Jurkat, Clone E6-1 (cell line): ENCODE measurements at places on chromosomes 4 and X.

GRCh38 chr4:152665691-152666395, 14.0 kb downstream of the TMEM154 start:
- DNase-seq = no peak

DNA sequence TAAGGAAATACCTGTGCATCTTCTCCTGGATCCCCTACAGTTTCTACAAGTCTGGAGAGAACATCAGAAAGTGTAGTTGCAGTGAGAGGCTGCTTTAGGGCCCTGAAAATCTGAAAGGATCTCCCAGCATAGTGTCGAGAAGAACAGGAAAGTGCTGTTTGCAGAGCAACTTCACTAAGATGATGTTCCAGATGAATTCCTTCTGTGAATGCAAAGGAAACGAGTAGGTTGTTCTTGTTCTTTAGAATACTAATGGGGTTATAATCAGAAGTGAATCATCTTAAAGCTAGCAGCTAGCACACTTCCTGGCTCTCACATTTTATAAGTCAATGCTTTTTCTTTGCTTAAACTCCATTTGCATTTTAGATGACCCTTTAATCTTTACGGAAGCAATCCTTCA, 53.7 kb downstream of the ZAR1 start:
- no peak for DNase-seq

- no peak for DNase-seq
These were observed 112.2 kb downstream of the BCOR start for GRCh38 chrX:39985551-39985950.

- no peak for DNase-seq
These were observed 30.8 kb upstream of the ANXA3 start for GRCh38 chr4:78520808-78521226.

- DNase-seq = no peak
These were observed 115.0 kb downstream of the PJA1 start for GRCh38 chrX:69050051-69050765.

- no peak for DNase-seq
These were observed 310.4 kb downstream of the SPRY1 start for GRCh38 chr4:123706973-123707372.

DNA sequence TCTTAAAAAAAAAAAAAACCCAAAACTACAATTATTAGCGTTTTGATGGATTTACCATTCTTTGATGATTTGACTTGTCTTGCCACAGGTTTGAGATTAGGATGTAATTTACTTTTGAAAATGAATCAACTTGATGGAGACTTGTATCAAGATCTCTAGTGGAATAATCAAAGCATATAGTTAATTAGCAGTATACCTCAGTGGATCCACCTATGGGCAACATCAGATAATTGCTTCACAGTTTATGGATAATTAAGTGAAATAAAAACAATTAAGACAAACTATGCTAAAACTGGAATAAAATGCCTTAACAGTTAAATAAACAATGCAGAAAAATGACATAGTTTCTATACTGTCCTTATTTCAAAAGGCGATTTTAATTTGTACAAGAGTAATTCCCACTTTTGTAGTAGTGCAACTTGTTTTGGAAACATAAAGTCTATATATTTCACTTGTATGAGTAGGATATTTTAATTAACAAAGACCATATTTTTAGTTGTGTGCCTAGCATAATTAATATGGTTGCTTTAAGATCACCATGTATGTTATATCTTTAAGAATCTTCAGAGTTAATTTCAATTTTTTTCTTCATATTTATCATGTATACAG, 4.2 kb downstream of the CPEB2 start:
- DNase-seq = peak; percentile 12

GRCh38 chr4:98689507-98690174, 31.2 kb upstream of the TSPAN5 start:
- peak; percentile 65 for DNase-seq

GRCh38 chrX:9312922-9313867, 151.7 kb upstream of the TBL1X start:
- DNase-seq = peak; percentile 51

DNA sequence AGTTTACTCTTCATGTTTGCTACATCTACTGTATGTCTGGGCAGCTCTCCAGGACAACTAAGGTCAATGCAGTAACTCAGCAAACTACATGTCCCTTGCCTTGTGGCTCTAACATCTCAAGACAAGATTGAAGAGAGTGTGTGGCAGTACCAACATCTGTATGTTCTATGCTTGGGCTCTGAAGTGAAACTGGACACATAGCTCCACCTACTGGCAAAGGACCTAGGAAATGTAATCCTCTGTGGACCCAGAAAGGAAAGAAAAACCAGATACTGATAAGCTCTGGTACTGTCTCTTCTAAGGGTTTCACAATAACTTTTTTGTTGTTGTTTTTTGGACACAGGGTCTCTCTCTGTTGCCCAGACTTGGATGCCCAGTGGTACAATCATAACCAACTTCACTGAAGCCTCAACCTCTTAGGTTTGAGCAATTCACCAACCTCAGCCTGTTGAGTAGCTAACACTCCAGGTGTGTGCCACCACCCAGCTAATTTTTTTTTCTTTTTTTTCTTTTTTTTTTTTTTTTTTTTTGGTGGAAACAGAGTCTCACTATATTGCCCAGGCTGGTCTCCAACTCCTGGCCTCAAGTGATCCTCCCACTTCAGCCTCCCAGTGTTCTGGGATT, 64.1 kb downstream of the QDPR start:
- peak; percentile 57 for DNase-seq

DNA sequence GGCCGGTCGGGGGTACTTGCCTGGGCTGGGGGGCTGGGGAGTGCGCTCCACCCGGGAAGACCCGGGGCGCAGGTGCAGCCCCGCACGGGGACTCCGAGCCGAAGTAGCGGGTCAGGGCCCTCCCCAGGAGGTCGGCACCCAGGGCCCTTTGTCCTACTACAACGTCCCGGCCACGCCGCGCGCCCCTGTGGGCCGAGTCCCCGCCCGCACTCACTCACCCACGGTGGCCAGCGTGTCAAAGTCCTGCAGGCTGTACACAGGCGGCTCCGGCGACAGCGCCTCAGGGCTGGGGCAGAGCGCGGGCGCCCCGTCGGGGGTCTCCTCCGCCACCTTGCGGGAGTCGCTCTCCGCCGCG, 602 bp downstream of the PRKX start:
- DNase-seq = no peak

- no peak for DNase-seq
These were observed 61.3 kb downstream of the CLNK start for GRCh38 chr4:10623241-10623640.

DNA sequence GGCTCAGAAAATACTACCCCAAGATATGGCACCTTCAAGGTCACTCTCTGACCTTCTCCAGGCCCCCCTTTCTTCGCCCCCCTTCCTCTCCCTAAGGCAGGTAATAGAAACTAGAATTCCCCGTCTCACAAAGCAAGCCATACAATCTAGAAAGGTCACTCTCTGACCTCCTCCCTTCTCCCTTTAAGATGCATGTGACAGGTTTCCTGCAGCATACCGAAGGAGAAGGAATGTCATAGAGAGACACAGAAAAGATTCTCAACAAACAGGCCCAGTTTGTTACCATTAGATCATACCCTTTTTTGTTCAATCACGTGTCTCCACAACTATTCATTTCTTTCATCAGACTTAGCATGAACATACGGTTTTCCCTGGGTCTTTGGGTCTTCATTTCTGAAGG, 51.2 kb upstream of the RBMXL3 start:
- no peak for DNase-seq

- DNase-seq = no peak
These were observed 227.4 kb upstream of the CXorf51B start for GRCh38 chrX:146581981-146582712.

DNA sequence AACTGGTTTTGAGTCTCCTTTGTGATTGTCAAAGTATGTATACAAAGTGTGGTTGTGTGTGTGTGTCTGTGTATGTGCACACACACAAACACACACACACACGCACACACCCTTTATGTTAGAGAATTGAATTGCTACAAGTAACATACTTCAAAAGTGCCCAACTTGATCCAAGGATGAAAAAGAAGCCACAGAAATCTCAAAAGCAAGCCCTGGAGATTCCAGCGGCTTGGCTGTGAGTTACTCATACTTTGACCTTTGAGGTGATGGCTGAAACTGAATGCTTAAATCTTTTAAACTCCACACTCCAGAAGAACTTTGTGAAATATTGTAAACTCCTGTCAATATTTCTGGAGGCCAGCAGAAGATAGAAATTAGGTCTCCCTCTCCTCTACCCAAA, 168.4 kb upstream of the NRK start:
- no peak for DNase-seq

DNA sequence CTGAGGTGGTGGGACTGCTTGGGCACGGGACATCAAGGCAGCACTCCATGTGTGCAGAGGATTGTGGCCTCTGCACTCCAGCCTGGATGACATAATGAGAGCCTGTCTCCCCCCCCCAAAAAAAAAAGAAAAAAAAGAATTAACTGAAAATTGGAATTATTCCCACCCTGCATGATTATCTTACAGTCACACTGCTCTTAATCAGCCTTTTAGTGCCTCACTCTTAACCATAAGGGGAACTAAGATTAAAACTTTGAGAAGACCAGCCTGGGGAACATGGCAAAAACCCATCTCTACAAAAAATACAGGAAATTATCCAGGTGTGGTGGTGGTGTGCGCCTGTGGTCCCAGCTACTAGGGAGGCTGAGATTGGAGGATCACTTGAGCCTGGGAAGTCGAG, 94.6 kb downstream of the UBE2K start:
- no peak for DNase-seq

GRCh38 chr4:171876636-171877035, 63.4 kb downstream of the GALNTL6 start:
- DNase-seq = no peak

DNA sequence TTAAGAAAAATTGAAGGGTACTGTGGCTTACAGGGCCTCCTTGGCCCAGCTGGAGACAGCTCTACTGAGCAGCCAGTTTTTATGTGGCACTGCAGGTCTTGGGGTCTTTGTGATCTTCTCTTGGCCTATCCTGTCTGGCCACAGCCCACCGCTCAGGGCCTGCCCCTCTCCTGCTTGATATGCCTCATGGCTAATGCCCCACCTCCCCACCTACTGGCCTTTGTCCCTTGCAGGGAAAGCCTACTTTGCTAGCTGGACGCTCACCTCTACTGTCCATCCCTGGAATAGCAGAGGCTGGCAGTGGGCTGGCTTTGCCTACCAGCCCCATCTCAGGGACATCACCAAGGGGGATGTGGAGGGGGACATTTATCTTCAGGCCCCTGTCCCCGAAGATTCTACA, 134.1 kb downstream of the PJA1 start:
- DNase-seq = no peak

DNA sequence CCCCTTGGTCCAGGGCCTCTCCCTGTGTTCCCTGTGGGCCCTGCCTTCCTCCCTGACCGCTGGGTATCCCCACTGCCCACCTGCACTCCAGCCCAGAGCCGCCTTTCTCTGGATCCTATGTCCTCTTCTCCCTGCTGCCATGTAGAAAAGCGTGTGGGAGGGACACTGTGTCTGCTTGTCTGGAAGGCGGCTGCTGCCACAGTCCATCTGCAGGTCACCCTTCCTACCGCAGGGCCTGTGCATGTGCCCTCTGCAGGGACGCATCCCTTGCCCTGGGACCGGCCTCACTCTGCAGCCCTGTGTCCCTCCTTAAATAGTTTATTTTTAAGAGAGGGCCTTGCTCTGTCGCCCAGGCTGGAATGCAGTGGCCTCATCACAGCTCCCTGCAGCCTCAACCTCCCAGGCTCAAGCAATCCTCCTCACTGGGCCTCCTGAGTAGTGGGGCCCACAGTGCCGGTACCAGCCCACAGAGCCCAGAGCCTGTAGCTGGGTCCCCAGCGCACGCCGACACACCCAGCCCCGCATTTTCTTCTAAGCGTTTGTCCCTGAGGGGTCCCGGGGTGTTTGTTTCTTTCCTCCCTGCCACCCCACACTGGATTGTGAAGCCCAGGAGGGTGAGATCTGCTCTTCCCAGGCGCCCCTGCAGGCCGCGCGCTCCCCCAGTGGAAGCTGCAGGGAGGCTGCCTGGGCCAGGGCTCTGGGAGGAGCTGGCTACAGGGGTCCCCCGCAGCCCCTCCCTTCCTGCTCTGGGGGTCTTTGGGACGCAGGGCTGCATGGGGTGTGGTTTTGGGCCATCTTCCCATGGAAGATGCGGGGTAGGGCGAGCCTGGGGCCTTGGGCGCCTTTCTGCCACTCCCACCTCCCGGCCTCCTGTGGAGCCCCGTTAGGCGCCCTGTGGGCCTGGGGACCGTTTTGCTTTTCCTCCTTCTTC, 12.8 kb upstream of the NAT8L start:
- DNase-seq = no peak

DNA sequence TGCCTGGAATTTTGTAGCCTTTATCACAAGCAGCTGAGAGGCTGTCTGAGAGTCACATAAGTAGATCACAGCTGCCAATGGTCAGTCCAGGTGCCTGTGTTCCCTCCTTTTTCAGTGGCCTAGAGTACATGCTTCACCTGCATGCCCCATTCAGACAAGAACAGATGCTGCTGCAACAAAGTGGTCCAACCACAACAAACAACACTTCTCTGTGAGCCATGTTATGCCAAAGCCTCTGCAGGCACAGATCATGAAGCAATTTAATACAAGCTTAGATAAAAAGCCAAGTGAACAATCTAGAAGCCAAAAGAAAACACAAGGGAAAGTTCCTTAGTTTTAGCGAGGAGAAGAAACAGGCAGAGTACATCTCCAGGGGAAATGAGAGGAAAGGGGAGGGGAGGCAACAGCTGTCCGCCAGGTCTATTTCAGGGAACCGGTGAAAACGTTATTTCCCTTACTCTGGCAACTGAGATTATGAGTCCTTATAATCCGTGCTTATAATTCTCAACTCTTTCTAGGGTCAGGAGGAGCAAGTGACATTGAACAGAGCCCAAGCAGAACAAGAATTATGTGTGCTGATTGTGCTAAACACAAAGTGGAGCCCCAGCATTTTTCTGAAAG, 92.6 kb downstream of the TSPAN5 start:
- DNase-seq = peak; percentile 77

- DNase-seq = no peak
These were observed 123.9 kb downstream of the MID1 start for GRCh38 chrX:10496345-10496965.

- peak; percentile 32 for DNase-seq
These were observed 24.0 kb downstream of the CYTL1 start for GRCh38 chr4:4995103-4995907.

DNA sequence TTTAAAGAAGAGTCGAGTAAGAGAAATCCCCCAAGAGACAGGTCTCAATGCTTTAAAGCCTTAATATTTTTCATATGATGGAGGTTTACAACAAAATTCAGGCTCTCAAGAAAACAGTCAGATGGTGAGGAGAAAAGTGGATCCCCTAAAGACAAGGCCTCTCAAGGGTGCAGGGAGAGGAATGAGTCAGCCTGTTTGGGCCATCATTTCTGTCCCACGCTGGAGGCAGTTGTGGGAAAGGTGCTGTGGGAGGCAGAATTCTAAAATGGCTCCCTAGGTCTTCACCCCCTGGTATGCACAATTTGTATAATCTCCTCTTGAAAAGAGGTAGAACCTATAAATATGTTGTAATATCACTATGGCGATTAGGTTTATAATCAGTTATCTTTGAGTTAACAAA, 4.6 kb upstream of the TIFA start:
- no peak for DNase-seq

DNA sequence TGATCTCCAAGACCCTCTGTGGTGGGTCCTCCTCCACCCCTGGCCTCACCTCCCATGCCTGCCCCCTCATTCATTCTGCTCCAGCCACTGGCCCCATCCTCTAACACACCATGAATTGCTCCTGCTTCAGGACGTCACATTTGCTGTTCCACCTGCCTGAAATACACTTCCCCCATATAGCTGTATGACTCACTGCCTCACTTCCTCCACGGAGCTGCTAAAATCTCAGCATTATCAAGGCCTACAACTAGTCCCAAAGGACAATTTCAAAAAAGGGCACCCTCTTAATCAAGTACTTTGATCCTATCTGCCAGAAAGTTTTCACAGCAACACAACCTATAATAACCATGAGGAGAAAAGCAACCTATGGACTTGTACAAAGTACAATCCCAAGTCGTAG, 43.6 kb upstream of the PHOX2B start:
- DNase-seq = no peak

- no peak for DNase-seq
These were observed 26.2 kb downstream of the ASB5 start for GRCh38 chr4:176242764-176243347.
